ENCODE measurements at places on chromosomes 2 and 18.

- DNase-seq, result no peak
Observed at GRCh38 chr18:37443325-37444055, 122.1 kb downstream of the CELF4 start.

- DNase-seq, result no peak
Observed at GRCh38 chr2:95669441-95669991, 77.7 kb downstream of the TRIM43 start.

- DNase-seq, result no peak
Observed at GRCh38 chr18:26689226-26689879, 141.0 kb upstream of the KCTD1 start.

DNA sequence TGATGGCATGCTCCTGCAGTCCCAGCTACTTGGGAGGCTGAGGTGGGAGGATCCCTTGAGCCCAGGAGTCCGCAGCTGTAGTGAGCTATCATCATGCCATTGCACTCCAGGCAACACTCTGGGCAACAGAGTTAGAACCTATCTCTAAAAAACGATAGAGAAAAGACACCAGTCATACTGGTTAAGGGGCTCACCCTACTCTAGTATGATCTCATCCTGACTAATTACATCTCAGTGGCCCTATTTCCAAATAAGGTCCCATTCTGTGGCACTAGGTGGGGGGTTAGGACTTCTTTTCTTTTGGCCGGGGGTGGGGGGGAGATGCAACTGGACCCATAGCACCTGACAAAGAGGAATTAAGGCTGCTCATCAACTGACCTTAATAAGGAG, 163.2 kb upstream of the NCK2 start:
- no peak for DNase-seq

- no peak for DNase-seq
Observed at GRCh38 chr2:108877506-108877905, 90.9 kb downstream of the CCDC138 start.

DNA sequence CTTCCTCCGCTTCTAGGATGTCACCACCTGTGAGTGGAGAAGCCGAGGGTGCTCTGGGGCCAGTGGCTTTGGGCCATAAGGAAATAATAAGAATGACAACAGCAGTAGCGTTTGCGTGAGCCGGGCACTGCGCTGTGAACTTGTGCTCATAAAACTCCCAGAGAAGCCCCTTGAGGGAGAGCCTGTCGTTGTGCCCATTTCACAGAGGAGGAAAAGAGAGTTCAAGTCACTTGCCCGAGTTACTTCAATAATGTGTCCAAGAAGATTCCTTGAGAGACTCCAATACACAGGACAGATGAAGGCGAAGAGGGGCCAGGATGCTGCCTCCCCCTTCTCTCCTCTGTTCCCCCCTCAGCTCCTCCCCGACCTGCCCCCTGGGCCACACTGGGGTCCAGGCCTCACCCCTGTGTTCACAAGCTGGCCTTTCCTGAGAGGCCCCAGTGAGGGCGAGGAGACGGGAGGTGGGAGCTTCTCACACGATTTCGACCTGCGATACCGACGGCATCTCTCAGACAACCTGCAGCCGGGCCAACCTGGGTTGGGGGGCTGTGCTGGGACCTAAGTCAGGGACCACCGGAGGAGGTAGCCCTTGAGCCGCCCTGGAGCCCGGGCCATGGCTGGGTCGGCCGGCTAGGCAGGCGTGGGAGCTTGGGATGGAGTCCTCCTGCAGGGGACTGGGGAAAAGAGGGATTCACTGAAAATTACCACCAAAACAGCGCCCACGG, 53.5 kb upstream of the UBE2F start:
- DNase-seq, result no peak

DNA sequence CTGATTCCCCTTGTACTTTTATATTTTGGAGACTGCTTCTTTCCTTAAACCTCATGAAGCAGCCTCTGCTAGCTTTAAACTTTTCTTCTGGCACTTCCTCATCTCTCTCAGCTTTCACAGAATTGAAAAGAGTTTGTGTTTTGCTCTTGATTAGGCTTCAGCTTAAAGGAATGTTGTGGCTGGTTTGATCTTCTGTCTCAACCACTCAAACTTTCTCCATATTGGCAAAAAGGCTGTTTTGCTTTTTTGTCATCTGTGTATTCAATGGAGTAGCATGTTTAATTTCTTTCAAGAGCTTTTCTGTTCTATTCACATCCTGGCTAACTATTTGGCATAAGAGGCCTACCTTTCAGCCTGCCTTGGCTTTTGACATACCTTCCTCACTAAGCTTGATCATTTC, 36.3 kb upstream of the MSTN start:
- no peak for DNase-seq

- no peak for DNase-seq
Observed at GRCh38 chr2:105737980-105738657, 6.6 kb upstream of the NCK2 start.

- DNase-seq, result no peak
Observed at GRCh38 chr18:34222307-34223163, 2.2 kb downstream of the NOL4 start.

- DNase-seq, result no peak
Observed at GRCh38 chr2:43576981-43577892, 18.6 kb downstream of the THADA start.

DNA sequence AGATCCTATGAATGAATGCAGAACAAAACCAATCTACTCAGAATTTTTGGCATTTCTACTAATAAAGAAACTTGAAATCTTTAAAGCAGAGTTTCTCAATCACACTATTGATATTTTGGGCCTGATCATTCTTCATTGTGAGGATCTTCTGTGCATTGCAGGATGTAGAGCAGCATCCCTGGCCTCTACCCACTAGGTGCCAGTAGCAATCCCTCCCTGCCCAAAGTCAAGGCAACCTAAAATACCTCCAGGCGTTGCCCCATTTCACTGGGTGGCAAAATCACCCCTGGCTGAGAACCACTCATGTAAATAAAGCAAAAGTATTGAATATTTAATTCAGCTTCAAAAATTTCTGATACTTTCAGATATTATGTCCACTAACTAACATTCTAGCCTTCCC, 213.0 kb downstream of the SP3 start:
- DNase-seq, result no peak

DNA sequence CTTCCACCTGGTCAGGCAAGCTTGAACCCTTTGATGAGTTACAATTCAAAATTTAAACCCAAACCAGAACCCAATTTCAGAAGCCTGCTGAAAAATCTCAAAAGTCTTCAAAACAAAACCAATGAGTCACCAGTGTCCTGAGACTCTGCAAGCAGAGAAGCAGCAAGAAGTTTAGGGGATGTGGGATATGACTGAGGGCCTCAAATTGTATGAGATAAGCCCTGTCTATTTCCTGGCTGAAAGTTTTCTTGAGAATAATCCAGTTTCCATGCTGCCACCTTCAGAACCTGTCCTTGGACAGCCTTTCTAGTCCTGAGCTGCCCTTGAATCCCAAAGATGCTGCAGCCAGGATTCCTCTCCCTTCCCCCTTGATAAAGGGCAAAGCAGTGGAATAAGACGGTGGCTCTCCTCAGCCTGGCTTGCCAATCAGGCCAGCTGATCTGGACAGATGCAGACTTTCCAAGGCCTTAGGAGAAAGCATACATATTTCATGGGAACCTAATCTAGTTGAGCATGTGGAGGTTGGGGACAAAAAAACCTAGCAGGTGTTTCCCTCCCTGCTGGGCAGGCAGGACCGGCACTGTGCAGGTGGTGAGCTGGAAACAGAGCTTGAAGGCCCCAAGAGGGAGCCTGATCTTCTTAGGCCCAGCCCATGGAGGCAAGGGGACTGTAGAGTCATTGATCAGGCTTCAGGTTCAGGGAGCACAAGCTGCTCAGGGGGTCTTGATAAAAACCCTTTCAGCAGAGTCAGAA, 278.0 kb upstream of the MGAT5 start:
- no peak for DNase-seq

- no peak for DNase-seq
Observed at GRCh38 chr2:36337354-36337753, 18.2 kb upstream of the CRIM1 start.

DNA sequence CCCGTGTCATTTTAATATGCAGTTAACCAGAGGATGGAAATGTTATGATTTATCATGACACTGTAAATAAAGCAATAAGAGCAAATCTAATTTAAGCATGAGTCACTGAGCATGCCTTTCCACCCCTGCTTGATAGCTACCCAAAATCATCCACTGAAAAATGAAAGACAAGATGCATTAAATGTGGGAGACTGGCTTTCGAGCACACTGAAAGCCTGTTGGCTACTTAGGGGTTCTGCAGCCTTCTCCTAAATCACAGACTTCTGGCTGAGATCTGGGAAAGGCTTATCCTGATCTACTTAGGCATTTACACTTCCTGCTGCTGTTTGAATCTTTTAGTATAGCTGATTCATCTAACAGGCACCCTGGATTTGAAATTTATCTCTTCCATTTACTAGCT, 778.3 kb upstream of the CDH7 start:
- DNase-seq, result no peak

DNA sequence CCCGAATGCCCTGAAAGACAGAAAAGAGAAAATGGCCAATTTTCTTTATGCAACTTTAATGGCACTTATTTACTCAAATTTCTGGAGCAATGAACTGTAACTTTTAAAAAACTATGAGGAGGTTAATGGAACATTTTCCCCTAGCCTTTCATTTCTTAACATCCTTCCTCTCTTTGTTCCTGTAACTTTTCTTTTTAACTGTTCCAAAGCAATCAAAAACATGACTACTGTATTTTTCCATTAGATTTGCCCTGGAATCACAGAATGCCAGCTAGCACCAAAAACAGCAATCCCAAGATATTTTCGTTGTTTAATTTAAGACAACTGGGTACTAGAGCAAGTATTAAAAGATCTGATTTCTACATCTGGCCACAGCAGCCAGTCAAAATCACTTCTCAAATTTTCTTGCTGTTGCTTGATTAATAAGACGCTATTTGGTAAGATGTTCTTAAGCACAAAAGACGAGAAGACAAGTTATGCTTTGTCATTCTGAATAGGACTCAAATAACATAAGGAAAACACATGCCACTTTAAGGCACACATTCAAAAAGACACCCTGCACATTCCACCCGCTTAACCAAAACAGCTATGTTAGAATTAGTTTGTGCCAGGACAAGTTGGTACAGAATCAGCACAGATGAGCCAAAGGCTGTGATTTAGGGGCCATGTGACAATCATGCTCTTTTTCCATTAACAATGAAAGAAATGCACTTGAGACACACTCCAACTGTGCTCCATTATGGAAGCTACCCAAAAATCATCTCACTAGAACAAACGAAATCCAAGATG, 3.6 kb downstream of the STARD7 start:
- no peak for DNase-seq

DNA sequence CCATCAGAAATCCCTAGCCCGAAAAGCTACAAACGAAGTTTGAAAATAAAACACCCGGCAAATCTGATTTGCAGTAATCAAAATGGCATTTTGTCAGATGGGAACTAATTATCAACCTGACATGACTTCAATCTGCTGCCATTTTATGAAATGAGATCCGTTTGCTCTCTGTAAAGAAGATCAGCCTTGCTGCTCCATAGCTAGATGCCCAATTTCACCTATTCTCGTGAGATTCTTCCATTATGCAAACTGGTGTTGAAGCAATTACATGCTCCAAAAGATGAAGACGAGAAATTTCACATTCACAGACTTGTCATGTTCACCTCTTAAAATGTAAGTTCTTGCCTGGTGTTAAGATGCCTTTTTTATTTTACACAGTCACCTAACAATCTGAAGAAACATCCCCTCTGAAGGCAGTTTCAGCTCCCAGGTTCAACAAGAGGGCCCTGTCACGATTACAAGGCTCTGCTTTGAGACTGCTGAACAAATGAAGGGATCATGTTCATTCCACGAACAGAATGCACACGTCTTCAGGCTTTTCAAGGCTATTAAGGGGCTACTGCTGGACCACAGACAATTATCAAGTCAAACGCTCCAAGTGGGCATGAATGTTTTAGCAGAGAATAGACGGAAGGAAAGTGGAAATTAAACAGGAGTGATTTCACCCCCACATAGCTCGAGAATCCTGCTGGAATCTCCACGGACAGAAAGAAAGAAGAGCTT, 172.6 kb upstream of the PID1 start:
- DNase-seq, result no peak

GRCh38 chr18:62659698-62660097, 55.6 kb upstream of the PHLPP1 start:
- DNase-seq, result no peak

DNA sequence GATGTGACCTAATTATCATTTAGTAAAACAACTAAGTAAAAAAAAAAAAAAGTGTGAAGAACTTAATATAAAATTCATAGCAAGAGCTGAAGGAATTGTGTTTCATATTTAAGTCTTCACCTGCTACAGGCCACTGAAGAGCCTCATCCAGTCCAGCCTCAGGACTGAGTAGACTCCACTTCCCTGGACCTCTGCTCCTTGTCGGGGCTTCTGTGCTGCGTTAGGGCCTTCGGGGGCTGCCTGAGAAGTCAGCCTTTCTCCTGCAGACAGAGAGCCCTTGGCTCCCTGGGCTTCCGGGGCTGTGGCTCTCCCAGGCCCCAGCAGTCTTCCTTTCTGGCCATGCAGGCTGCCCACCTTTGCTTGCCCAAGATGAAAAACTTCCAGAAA, 95.5 kb downstream of the MTCL1 start:
- no peak for DNase-seq

DNA sequence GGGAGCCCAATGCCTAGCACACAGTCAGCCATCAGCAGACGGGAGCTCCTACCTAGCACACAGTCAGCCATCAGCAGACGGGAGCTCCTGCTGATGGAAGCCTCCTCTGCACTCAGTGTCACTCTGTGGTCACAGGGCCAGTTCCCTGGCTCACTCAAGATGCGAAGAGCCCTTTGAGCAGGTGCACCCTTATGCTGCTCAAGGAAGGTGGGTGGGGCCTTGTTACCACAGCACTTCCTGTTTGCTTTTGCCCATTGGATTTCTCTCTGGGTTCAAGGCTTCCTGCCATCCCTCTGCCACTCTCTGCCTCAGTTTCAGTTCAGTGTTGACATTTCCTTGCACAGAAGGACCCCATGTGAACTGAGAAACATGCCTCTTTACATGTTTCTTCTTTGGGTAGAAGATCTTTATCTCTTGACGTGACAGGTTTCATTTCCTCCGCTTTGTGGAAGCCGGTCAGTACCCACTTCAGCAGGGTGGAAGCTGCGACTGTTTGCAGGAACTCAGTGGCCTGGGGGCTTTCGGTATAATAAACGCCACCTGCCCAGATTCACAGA, 11.6 kb downstream of the TRIB2 start:
- DNase-seq, result peak; percentile 53

DNA sequence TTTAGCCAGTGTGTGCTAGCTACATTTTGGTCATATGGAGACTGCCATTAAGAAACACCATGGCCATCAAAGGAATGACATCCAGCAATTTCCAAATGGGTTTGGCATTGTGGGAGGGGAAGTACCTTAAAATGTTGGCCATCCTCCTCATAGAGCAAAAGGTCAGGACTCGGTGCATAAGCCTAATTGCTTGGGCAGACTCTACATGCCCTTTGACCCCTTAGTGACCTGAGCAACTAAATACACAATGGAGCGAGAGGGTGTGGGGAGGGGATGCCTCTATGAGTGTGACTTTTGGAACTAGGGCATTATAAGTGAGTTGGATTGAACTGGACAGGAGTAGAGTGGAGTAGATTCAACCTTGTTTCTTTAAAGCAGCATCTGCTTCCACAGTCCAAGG, 44.9 kb downstream of the NRP2 start:
- no peak for DNase-seq

All from T-cell (primary cell).